HepG2 (cell line): ENCODE measurements at places on chromosomes 12 and 14.

GRCh38 chr12:14591719-14592118 lies 24.0 kb upstream of the PLBD1 start:
- DNase-seq = no peak
- no peak overlapping the region for H3K27ac ChIP-seq
- no peaks in the 10 kb centered on the region for H3K4me1 ChIP-seq
- no peaks in the 10 kb centered on the region for H3K36me3 ChIP-seq
- H3K4me3 ChIP-seq = no peak overlapping the region

DNA sequence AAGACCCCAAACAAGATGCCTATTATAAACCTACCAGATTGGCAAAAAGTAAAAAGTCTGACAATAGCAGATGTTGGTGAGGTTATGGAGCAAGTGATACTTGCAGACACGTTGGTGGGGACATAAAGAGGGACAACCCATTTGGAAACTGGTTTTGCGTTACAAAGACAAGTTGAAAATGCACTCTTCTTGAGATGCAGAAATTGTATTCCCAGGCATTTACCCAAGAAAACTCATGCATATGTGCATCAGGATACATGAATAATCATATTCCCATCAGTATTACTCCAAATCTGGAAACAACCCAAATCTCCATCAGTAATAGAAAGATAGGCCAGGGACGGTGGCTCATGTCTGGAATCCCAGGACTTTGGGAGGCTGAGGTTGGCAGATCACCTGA lies 12.8 kb upstream of the GOLGA5 start:
- no peak overlapping the region for H3K27ac ChIP-seq
- DNase-seq = no peak
- no peaks in the 10 kb centered on the region for H3K27me3 ChIP-seq
- peaks cover 21% of the 10 kb centered on the region for H3K4me1 ChIP-seq
- no peak overlapping the region for H3K4me3 ChIP-seq

- H3K27ac ChIP-seq = no peak overlapping the region
- no peaks in the 10 kb centered on the region for H3K27me3 ChIP-seq
- H3K4me1 ChIP-seq = no peaks in the 10 kb centered on the region
- H3K36me3 ChIP-seq = no peaks in the 10 kb centered on the region
- no peak overlapping the region for H3K4me3 ChIP-seq
- no peak for DNase-seq
Measured at GRCh38 chr12:18872770-18873169, 134.9 kb downstream of the CAPZA3 start.

- DNase-seq = no peak
- no peaks in the 10 kb centered on the region for H3K4me1 ChIP-seq
- H3K27ac ChIP-seq = no peak overlapping the region
- peaks cover 13% of the 10 kb centered on the region for H3K27me3 ChIP-seq
- no peak overlapping the region for H3K4me3 ChIP-seq
- no peaks in the 10 kb centered on the region for H3K36me3 ChIP-seq
Measured at GRCh38 chr14:101027291-101027690, 123.8 kb upstream of the RTL1 start.

GRCh38 chr14:104694475-104694950 lies 5.1 kb downstream of the INF2 start:
- no peak overlapping the region for H3K27ac ChIP-seq
- no peak overlapping the region for H3K4me3 ChIP-seq
- peaks cover 4% of the 10 kb centered on the region; the same call in 1 of the 2 replicates for H3K36me3 ChIP-seq
- H3K4me1 ChIP-seq = peaks cover 27% of the 10 kb centered on the region

- no peaks in the 10 kb centered on the region for H3K36me3 ChIP-seq
- no peaks in the 10 kb centered on the region for H3K27me3 ChIP-seq
- no peak for DNase-seq
- H3K4me3 ChIP-seq = no peak overlapping the region
- no peak overlapping the region for H3K27ac ChIP-seq
Measured at GRCh38 chr14:105316968-105317510, 2.5 kb downstream of the PACS2 start.

DNA sequence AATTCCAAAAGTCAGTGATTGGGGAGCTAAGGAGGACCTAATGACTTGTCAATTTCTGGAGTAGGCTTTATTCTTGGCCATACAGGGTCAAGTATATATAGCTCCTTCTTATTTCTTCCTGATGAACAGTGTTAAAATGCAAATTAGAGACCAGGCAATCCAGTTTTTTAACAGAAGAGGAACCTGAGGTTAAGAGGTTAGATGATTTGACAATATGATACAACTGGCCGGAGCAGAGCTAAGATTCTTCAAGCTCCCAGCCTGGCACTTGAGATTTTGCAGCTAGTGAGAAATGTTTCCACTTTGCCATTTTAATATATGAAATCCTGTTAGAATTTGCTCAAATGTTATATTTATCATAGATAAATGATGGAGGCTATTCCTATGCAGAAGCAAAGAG lies 204.0 kb downstream of the SSPN start:
- H3K27ac ChIP-seq = no peak overlapping the region
- no peak for DNase-seq
- no peaks in the 10 kb centered on the region for H3K27me3 ChIP-seq
- H3K4me3 ChIP-seq = no peak overlapping the region
- peaks cover 72% of the 10 kb centered on the region for H3K36me3 ChIP-seq
- H3K4me1 ChIP-seq = no peaks in the 10 kb centered on the region

DNA sequence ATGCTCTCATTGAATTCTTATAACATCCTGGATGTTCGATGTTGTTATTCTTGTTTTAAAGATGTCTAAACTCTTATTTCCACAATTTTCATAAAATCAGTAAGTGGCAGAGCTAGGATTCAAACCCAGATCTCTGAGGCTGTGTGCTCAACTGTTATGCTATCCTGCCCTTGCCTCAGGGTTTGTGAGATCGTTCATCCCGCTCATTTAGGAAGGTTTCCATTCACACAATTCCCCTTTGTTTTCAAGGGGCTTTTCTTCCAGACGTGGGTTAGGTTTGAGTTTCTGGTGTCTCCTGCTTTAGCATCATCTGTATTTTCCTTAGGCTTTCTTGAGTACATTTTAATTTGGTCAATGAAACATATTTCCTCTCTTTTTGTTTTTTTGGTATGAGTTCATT lies 69.3 kb downstream of the APAF1 start:
- no peaks in the 10 kb centered on the region for H3K4me1 ChIP-seq
- no peak for DNase-seq
- H3K27ac ChIP-seq = no peak overlapping the region
- H3K36me3 ChIP-seq = peaks cover 9% of the 10 kb centered on the region
- H3K4me3 ChIP-seq = no peak overlapping the region
- no peaks in the 10 kb centered on the region for H3K27me3 ChIP-seq

DNA sequence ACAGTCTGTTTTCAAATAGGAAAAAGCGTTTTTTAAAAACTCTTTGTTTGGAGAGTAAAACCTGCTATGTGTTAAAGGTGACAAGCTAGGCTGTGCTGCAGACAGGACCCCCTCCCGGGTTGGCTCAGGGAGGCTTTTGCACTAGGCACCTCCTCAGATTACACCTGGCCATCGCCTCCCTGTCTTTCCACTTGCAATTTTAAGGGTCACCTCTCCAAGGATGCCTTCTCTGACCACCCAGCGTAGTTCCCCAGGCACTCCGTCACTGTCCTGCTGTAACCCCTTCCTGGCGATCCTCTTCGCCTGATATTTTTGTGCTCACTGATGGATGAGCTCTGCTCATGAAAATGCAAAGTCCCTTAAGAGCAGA lies 80.7 kb downstream of the NTF3 start:
- no peak overlapping the region for H3K4me3 ChIP-seq
- no peaks in the 10 kb centered on the region for H3K4me1 ChIP-seq
- peaks cover 8% of the 10 kb centered on the region; the same call in 1 of the 3 replicates for H3K27me3 ChIP-seq
- no peak overlapping the region for H3K27ac ChIP-seq
- no peak for DNase-seq

- H3K4me3 ChIP-seq = no peak overlapping the region
- H3K27ac ChIP-seq = no peak overlapping the region
- H3K27me3 ChIP-seq = no peaks in the 10 kb centered on the region
- H3K4me1 ChIP-seq = peaks cover 46% of the 10 kb centered on the region
Measured at GRCh38 chr12:123085730-123086487, 65.0 kb downstream of the PITPNM2 start.

DNA sequence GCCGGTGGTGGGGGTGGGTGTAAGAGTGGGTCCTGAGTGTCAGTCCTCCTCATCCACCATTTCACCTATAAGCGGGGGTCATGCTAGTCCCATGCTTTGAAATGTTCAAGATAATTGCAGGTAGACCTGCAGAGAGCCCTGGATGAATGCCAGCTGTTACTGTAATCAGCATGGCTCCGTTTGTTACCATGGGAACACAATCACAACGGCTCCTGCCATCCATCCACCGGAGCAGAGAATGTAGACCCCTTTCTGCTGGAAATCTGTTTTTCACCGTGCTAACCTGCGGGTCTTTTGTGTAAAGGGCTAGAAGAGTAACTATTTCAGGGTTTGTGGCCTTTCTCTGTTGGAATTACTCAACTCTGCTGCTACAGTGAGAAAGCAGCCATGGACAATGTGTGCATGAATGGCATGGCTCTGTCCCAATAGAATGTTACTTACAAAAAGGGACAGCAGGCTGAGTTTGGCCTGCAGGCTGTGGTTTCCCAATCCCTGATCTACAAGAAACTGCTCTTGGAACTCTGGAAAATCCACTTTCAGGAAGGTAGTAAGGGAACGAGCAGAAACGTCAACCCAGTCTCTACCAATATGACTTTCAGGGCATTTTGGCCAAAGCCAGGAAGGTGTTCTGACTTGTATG lies 36.1 kb downstream of the KCTD10 start:
- DNase-seq = no peak
- no peak overlapping the region for H3K27ac ChIP-seq
- no peaks in the 10 kb centered on the region for H3K27me3 ChIP-seq
- H3K4me1 ChIP-seq = no peaks in the 10 kb centered on the region

DNA sequence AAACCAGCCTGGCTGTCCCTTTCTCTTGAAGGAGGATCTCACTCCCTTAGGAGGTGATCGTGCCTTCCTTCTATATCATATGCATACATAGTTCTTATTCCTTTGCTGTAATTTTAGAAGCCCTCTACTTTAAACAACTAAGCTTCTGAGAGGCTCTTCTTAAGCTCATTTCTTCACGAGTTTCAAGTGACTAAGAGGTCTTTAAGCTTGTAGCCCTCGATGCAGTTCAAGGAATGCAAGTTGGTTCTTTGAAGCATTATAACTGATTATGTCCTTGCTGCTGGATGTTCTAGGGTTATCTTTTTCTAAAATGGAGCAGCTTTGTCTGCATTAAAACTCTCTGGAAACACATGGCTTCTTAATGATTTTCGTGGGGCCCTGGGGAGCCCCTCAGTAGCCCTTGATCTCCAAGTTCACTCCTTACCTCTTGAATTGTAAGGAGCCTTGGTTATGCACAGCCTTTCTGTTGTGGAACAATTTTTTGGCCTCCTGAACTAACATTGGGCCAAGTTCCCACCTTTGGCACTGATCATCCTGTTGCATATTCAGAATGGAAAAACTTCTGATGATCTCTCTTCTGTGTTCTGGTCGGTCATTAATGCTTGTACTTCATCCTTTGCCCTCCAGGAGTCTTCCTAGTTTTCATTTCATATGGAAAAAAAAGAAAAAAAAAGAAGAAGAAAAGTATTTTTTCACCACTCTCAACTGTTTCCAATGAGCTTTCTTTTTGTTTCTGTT lies 12.6 kb downstream of the RASSF8 start:
- no peak overlapping the region for H3K4me3 ChIP-seq
- no peak overlapping the region for H3K27ac ChIP-seq
- no peaks in the 10 kb centered on the region; the same call in 1 of the 2 replicates for H3K27me3 ChIP-seq
- no peaks in the 10 kb centered on the region for H3K36me3 ChIP-seq

- no peak for DNase-seq
- H3K4me3 ChIP-seq = no peak overlapping the region
- no peaks in the 10 kb centered on the region for H3K36me3 ChIP-seq
- H3K27me3 ChIP-seq = no peaks in the 10 kb centered on the region
- no peak overlapping the region for H3K27ac ChIP-seq
Measured at GRCh38 chr14:61547186-61548069, 147.9 kb upstream of the HIF1A start.

- peak overlapping the region; percentile 71 for H3K4me3 ChIP-seq
- DNase-seq = peak; percentile 99
- H3K36me3 ChIP-seq = no peaks in the 10 kb centered on the region
- peaks cover 95% of the 10 kb centered on the region for H3K4me1 ChIP-seq
- peak overlapping the region; percentile 72 for H3K27ac ChIP-seq
- no peaks in the 10 kb centered on the region; the same call in 2 of the 3 replicates for H3K27me3 ChIP-seq
Measured at GRCh38 chr14:35336494-35337268, 44.5 kb downstream of the PSMA6 start.

DNA sequence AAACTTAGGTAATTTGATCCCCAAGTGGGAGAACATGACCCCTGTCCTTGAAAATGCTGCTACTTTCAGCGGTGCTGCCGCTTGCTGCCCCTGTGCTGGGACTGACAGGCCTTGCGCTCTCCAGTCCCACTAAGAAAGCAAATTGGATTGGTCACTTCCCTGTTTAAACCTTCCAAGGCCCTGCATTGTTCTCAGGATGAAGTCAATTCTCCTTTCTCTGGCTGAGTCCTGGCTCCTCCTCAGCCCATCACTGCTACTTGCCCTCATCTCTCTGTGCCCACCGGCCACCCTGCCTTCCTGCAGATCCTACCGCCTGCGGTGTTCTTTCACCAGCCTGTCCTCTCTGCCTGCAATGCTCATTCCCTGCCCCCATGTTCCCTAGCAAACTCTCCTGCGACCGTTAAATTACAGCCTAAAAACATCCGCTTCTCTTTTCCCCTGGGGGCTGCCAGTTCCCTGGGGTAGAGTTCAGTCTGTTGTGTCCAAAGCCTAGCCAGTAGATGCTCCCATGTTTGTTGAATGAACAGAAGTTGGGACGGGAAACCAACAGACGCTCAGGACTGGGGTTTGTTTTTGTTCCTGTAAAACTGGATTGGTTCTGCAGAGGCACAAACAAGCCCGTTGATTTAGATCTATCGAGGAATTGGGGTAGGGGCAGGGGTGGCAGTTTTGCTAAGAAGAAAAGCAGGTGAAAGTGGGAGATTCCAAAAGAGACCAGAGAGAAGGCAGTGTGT lies 127.3 kb upstream of the HIF1A start:
- DNase-seq = no peak
- H3K4me3 ChIP-seq = no peak overlapping the region
- no peaks in the 10 kb centered on the region for H3K36me3 ChIP-seq

DNA sequence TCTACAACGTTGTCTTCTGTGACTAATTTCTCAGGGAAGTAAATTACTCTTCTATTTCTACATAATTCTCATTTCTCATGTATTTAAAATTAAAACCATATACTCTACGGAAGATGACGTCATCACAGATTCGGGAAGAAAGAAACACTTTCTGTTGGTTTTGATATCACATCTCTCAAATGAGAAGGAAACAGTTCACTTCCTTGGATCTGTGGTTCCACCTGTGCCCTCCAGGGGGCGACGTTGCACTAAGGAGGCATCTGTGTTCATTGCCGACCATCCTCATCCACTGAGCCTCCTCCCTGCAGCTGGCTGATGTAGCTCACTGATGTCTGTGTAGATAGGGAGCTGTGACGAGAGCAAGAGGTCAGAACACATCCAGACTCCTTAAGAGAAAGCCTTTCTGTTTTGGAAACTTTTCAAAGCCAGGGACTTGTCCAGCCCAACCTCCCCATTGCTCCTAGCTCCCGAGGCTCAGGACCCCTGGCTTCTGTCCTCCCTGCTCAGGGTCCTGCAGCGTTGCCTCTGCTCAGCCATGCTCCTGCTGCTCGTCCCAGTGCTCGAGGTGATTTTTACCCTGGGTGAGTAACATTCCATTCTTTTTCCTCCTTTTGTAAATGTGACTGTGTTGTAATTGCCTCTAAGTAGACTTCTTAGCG lies 172.7 kb upstream of the OR4E1 start:
- no peaks in the 10 kb centered on the region for H3K27me3 ChIP-seq
- DNase-seq = peak; percentile 34
- no peaks in the 10 kb centered on the region for H3K4me1 ChIP-seq
- H3K36me3 ChIP-seq = no peaks in the 10 kb centered on the region
- no peak overlapping the region for H3K27ac ChIP-seq

GRCh38 chr12:3629057-3629830 lies 123.7 kb downstream of the CRACR2A start:
- DNase-seq = no peak
- no peaks in the 10 kb centered on the region for H3K36me3 ChIP-seq
- H3K27ac ChIP-seq = no peak overlapping the region
- H3K27me3 ChIP-seq = peaks cover 4% of the 10 kb centered on the region; the same call in 1 of the 2 replicates
- no peak overlapping the region for H3K4me3 ChIP-seq
- H3K4me1 ChIP-seq = no peaks in the 10 kb centered on the region
